ENCODE measurements at places on chromosomes 1 and 21. TPM values are rescaled to one million over a fixed set of nuclear protein-coding genes. Genes with fewer than 3 reads are reported as not detected.
A peak's percentile ranks its signal among the peaks of the same experiment; 100 is the strongest.

The ZC3H12A gene
- polyA plus RNA-seq = 22.1 TPM

The NPL gene
- 5.5 TPM for polyA plus RNA-seq

The LIPI gene
- not detected for polyA plus RNA-seq

The LEPR gene
- polyA plus RNA-seq = 6.9 TPM

The F5 gene
- polyA plus RNA-seq = 0.06 TPM

- no peak overlapping the region for H3K27ac ChIP-seq
- no peak overlapping the region for H3K4me3 ChIP-seq
- DNase-seq = no peak
- no peaks in the 10 kb centered on the region for H3K4me1 ChIP-seq
- peaks cover 68% of the 10 kb centered on the region for H3K36me3 ChIP-seq
- H3K27me3 ChIP-seq = peaks cover 17% of the 10 kb centered on the region
Observed at GRCh38 chr1:21601278-21602048, 67.7 kb downstream of the RAP1GAP start.

DNA sequence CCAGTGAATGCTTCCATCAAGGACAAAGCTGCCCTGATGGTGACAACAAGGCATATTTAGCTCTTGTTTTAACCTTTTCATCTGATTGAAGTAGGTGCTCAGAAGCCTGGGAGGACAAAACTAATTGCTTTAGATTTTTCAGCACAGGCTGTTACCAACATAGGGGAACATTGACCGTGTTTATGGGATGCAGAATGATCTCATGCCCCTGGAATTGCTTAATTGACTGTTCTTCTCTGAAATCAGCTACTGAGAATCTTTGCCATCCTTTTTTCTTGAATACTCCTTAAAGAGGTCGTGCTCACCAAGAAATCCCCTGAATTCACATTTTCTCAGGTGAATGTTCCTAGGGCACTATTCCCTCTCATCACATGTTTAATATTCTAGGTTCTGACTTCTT is 95.9 kb upstream of the CCDC190 start:
- DNase-seq = no peak
- H3K36me3 ChIP-seq = no peaks in the 10 kb centered on the region
- H3K27ac ChIP-seq = no peak overlapping the region
- H3K27me3 ChIP-seq = no peaks in the 10 kb centered on the region

DNA sequence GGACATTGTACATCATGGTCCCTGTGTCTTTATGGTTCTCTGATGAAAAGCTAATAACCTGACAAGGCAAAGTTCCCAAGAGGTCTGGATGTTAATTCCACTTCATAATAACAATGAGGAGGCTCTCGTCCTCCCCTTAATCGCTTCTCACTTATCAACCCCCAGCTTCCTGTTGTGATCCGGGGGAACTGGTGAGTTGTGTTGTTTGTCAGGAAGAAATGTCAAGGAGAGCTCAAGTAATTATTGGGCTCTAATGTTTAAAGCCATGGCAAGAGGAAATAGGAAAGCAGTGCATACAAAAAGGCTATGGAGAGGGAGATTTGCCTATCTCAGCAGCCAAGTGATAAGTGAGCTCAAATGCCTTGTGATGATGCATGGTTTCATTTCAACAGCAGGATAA is 42.8 kb upstream of the RASAL2 start:
- no peak overlapping the region for H3K4me3 ChIP-seq
- H3K27me3 ChIP-seq = no peaks in the 10 kb centered on the region
- no peak for DNase-seq
- H3K4me1 ChIP-seq = no peaks in the 10 kb centered on the region
- no peak overlapping the region for H3K27ac ChIP-seq

- no peaks in the 10 kb centered on the region for H3K27me3 ChIP-seq
- no peak overlapping the region for H3K4me3 ChIP-seq
- H3K36me3 ChIP-seq = no peaks in the 10 kb centered on the region
- peaks cover 4% of the 10 kb centered on the region for H3K4me1 ChIP-seq
- DNase-seq = no peak
Observed at GRCh38 chr1:157437296-157437695, 115.0 kb downstream of the FCRL5 start.

GRCh38 chr1:53388963-53389362 is 61.1 kb upstream of the LRP8 start:
- H3K36me3 ChIP-seq = no peaks in the 10 kb centered on the region
- H3K27me3 ChIP-seq = no peaks in the 10 kb centered on the region
- DNase-seq = no peak
- no peak overlapping the region for H3K27ac ChIP-seq
- no peak overlapping the region for H3K4me3 ChIP-seq

DNA sequence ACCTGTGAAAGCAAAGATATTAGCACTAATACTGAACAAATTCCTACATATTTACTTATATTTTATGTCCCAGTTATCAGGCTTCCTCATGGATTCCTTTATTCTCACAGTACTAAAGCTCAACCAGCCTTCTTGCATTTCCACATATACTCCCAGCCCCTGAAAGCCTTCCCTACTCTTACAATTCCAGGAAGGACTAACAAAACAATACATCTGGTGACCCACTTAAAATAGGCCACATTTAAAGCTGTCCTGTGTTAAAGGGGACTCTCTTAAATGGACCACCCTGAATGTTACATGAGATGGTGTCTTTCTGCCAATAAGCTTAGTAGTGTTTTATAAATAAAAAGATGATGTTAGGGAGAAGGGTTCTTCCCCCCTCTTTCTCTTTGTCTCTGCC is 54.4 kb downstream of the NTMT2 start:
- DNase-seq = no peak
- H3K36me3 ChIP-seq = no peaks in the 10 kb centered on the region
- no peak overlapping the region for H3K27ac ChIP-seq
- H3K4me1 ChIP-seq = no peaks in the 10 kb centered on the region
- no peak overlapping the region for H3K4me3 ChIP-seq

DNA sequence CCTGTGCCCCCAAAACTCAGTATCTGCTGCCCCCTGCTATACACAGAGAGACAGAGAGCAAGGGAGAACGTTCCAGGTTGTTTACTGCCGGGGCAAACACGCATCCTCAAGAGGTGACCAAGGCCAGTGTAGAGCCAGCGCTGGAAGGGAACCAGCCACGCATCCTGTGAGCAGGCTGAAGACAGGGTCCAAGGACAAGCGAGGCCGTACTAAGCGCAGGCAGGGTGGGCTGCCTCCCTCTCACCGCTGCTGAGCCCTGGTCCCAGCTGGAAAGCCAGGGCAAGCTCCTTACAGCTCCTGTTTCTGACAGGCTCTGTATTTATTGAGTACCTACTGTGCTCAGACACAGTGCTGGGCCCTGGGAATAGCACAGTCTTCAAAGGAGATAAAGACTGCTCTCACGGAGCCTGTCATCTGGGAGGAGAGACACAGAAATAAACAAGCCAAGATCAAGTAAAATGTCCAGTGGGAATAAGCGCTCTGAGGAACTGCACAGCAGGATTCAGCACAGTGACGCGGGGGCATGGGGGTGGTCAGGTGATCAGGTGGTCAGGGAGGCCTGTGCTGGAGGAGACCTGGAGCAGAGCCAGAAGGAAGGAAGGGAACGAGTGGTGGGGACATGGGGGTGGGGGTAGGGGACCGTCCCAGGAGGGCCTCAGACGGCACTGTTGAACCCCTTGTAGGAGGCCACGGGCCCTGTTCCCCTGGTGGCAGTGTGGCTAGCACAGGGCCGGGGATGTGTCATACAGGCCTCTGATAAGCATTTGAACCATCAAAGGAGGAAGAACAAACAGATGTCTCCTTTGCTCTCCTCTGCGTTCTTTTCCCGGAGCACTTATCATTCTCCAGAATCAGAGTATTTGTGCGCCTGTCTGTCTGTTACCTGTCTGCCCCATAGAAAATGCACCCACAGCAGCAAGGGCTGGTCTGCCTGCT is 37.8 kb upstream of the EFHD2 start:
- no peak overlapping the region for H3K4me3 ChIP-seq
- H3K27me3 ChIP-seq = no peaks in the 10 kb centered on the region
- no peaks in the 10 kb centered on the region for H3K36me3 ChIP-seq

- peaks cover 3% of the 10 kb centered on the region for H3K4me1 ChIP-seq
- peak; percentile 28 for DNase-seq
- H3K36me3 ChIP-seq = no peaks in the 10 kb centered on the region
- no peaks in the 10 kb centered on the region for H3K27me3 ChIP-seq
- no peak overlapping the region for H3K4me3 ChIP-seq
- H3K27ac ChIP-seq = no peak overlapping the region
Observed at GRCh38 chr1:58395355-58395754, 151.2 kb downstream of the OMA1 start.

GRCh38 chr1:40232444-40232843 is 15.3 kb upstream of the TMCO2 start:
- no peak overlapping the region for H3K27ac ChIP-seq
- H3K36me3 ChIP-seq = peaks cover 96% of the 10 kb centered on the region
- no peak for DNase-seq

- no peaks in the 10 kb centered on the region for H3K4me1 ChIP-seq
- no peak overlapping the region for H3K27ac ChIP-seq
- H3K27me3 ChIP-seq = no peaks in the 10 kb centered on the region
- DNase-seq = no peak
- no peaks in the 10 kb centered on the region for H3K36me3 ChIP-seq
- no peak overlapping the region for H3K4me3 ChIP-seq
Observed at GRCh38 chr1:118073648-118074435, 111.2 kb downstream of the SPAG17 start.

- peak overlapping the region; percentile 68 for H3K27ac ChIP-seq
- no peak overlapping the region for H3K4me3 ChIP-seq
- DNase-seq = no peak
Observed at GRCh38 chr1:9437961-9438430, 101.3 kb upstream of the SLC25A33 start.

DNA sequence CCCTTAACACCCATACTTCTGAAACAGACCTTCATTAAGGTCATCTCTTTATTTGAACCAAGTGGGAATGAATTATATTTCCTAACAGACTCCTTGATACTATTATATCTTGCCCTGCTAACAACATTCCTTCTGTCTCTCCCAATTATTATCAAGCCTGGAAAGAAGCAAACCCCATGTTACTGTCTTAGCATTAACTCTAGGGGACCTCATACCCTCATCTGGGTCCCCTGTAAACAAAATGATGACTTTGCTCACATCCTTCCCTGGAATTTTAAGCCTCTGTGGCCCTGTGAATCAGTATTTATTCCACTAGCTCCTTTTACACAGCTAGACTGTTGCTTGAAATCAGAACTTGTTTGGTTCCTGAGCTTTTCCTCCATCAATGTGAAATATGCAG is 38.3 kb upstream of the BCL10 start:
- no peak for DNase-seq
- H3K4me3 ChIP-seq = no peak overlapping the region
- H3K4me1 ChIP-seq = no peaks in the 10 kb centered on the region
- H3K27me3 ChIP-seq = no peaks in the 10 kb centered on the region
- H3K36me3 ChIP-seq = no peaks in the 10 kb centered on the region

GRCh38 chr1:227092069-227092468 is 152.0 kb downstream of the COQ8A start:
- H3K27ac ChIP-seq = no peak overlapping the region
- no peaks in the 10 kb centered on the region for H3K27me3 ChIP-seq

DNA sequence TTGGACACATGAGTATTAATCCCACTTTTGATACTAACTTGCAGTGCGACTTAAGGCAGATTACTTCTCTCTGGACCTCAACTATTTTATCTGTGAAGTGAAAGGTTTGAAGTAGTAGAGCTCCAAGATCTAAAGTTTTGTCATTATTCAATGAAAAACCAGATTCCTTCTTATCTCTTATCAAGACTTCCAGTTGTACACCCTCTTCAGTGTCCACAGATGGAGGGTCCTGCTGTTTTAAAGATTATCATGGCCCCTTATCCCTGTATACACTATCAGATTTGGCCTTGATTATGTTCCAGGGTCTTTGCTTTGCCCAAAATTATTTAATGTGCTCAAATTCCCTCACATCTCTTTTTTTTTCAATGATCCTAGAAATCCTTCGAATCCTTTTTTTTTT is 1.1 kb downstream of the C1orf50 start:
- peak overlapping the region; percentile 82 for H3K4me3 ChIP-seq
- peaks cover under 1% of the 10 kb centered on the region for H3K36me3 ChIP-seq
- no peaks in the 10 kb centered on the region for H3K27me3 ChIP-seq
- no peak overlapping the region for H3K27ac ChIP-seq

DNA sequence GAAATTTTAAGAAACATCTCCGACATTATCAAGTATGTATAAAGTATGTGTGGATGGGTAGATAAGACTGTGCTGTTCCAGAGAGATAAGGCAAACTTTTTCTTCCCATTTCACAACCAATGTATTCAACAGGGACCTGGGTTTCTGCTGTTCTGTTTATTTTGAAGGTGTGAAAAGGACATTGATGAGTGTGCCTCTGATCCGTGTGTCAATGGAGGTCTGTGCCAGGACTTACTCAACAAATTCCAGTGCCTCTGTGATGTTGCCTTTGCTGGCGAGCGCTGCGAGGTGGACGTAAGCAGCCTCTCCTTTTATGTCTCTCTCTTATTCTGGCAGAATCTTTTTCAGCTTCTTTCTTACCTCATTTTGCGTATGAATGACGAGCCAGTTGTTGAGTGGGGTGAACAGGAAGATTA is 174.0 kb downstream of the CRB1 start:
- no peak overlapping the region for H3K27ac ChIP-seq
- no peak for DNase-seq
- no peak overlapping the region for H3K4me3 ChIP-seq
- H3K27me3 ChIP-seq = no peaks in the 10 kb centered on the region
- H3K4me1 ChIP-seq = no peaks in the 10 kb centered on the region

- peaks cover 14% of the 10 kb centered on the region for H3K4me1 ChIP-seq
- H3K36me3 ChIP-seq = peaks cover 39% of the 10 kb centered on the region
- H3K27me3 ChIP-seq = no peaks in the 10 kb centered on the region
- H3K27ac ChIP-seq = no peak overlapping the region
Observed at GRCh38 chr1:9362488-9362887, 69.8 kb downstream of the SPSB1 start.

GRCh38 chr21:25428537-25428936 is 178.7 kb downstream of the MRPL39 start:
- no peak for DNase-seq
- no peak overlapping the region for H3K27ac ChIP-seq

DNA sequence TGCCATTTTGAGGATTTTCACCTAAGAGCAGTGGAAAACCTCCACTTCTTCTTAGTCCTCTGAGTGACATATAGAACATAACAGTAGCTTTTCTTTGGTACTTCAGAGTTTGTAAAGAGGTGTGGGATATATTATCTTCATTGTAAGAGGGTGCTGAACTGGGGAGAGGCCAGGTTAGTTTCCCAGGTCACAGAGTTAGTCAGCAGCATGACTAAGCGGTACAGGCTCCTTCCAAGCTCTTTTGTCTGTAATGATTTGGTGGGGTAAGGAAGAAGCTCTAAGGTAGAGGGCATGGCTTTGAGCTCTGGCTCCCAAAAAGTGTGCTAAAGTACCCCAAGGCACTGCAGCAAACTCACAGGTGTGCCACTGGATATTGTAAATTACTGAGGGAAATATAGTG is 325.0 kb upstream of the PLXNA2 start:
- H3K27me3 ChIP-seq = no peaks in the 10 kb centered on the region
- no peaks in the 10 kb centered on the region for H3K4me1 ChIP-seq
- no peaks in the 10 kb centered on the region for H3K36me3 ChIP-seq
- H3K27ac ChIP-seq = no peak overlapping the region
- no peak for DNase-seq
- H3K4me3 ChIP-seq = no peak overlapping the region

All from stomach (tissue), 19 donors.